Activated CD8-positive, alpha-beta memory T cell treated with anti-CD3 and anti-CD28 coated beads, Interleukin-2, amount 10 ng/mL, durations not matched to agents 7 days and 5 days (primary cell): ENCODE measurements at places on chromosomes 2 and 18. TPM values are rescaled to one million over a fixed set of nuclear protein-coding genes. Genes with fewer than 3 reads are reported as not detected.

GRCh38 chr2:213609570-213610170 is 325.4 kb downstream of the SPAG16 start:
- H3K4me3 ChIP-seq: no peak overlapping the region
- H3K36me3 ChIP-seq: no peaks in the 10 kb centered on the region
- no peaks in the 10 kb centered on the region for H3K4me1 ChIP-seq
- H3K27ac ChIP-seq: no peak overlapping the region

Gene CCDC178
- not detected for total RNA-seq

GRCh38 chr18:32284284-32284683 is 94.4 kb downstream of the MEP1B start:
- no peak overlapping the region for H3K27ac ChIP-seq
- H3K4me1 ChIP-seq: no peaks in the 10 kb centered on the region

- H3K4me1 ChIP-seq: no peaks in the 10 kb centered on the region
- DNase-seq: no peak
- H3K27ac ChIP-seq: no peak overlapping the region
Observed at GRCh38 chr2:60334610-60335009, 218.8 kb downstream of the BCL11A start.

DNA sequence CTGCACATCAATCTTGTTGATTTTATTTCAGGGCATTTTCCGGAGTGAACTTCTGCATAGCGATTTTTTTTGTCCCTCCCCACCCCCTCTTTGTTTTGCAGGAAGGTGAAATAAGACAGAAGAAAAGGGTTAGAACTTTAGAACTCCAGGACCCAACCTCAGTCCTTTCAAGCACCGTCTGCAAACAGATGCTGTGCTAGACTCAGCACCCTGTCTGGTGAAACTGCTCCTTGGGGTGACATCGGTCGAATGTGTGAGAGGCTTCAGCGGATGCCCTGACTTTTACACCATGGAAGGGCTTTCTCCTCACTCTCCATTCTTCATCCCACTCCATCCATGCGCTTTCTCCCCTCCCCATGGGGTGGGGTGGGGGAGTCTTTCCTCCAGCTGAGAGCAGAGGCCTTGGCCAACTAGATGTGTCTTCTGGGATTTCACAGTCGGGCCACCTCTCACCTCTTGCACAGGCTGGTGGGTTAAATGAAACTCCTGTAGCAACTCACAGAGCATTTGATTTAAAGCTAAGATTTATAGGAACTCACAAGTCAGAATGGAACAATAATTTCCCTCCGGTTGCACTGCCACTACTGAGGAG is 43.3 kb upstream of the EDAR start:
- H3K27me3 ChIP-seq: no peaks in the 10 kb centered on the region
- peak overlapping the region; percentile 78 for H3K4me3 ChIP-seq
- H3K4me1 ChIP-seq: peaks cover 17% of the 10 kb centered on the region
- H3K36me3 ChIP-seq: no peaks in the 10 kb centered on the region

Gene SNRNP27
- 54.6 TPM for total RNA-seq

Gene PSD4
- 388 TPM for total RNA-seq

DNA sequence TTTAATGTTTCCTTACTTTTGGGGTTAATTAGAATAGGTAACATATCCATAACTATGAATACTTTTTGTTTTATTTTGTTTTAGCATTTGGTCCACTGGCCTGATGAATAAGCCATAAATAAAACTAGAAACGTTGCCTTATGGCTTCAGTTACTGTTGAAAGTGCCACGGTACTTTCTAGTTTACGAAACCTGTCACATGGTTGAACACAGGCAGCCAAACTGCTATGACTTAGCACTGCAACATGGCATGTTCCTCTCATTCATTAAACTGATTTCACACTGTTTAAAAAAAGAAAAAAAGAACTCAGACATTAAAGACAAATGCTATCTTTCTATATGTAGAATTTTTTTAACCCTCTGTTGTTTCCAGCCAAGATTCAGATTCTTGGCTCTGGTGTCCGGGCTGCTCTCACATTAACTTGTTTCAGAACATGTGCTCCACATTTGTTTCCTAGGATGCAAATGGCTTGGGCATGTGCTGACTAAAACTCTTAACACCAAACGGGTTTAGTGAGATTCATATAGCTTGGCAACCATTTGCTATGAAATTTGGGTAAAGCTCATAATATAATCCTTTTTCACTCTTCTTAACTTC is 323.9 kb upstream of the RND3 start:
- no peak for DNase-seq
- H3K27me3 ChIP-seq: no peaks in the 10 kb centered on the region
- no peaks in the 10 kb centered on the region for H3K36me3 ChIP-seq
- H3K27ac ChIP-seq: no peak overlapping the region

- no peak for DNase-seq
- peak overlapping the region; percentile 59 for H3K27ac ChIP-seq
- H3K4me1 ChIP-seq: peaks cover 79% of the 10 kb centered on the region
Observed at GRCh38 chr2:98713332-98714015, 17.5 kb downstream of the MGAT4A start.

DNA sequence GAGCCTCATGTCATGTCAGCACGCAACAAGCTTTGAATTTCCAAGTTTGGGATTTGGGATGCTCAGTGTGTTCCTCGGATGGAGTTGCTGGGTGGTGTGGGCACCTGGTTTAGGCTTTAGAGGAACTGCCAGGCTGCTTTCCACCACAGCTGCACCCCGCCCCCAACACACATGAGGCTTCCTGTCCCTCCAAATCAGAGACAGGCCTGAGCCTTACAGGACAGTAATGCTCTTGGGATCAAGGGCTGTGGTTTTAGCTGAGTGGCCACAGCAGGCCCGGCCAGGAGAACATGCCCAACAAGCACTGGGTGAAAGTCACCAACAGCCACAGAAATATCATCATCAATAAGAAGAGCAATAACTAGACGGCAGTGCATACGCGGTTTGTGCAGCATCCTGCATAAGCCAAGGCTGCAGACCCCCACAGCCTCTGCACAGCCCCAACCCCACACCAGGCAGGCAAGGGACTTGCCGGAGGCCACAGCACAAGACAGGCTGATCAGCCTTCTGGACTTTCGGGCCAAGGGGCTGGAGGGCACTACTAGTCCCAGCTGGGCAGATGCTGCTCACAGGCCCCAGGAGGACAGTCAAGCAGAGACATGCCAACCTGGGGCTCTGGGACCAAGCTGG is 29.7 kb upstream of the GPC1 start:
- H3K27ac ChIP-seq: no peak overlapping the region
- no peak overlapping the region for H3K4me3 ChIP-seq
- no peak for DNase-seq
- no peaks in the 10 kb centered on the region for H3K36me3 ChIP-seq
- H3K4me1 ChIP-seq: peaks cover 8% of the 10 kb centered on the region

- no peaks in the 10 kb centered on the region for H3K27me3 ChIP-seq
- no peak overlapping the region for H3K27ac ChIP-seq
- peaks cover 44% of the 10 kb centered on the region for H3K36me3 ChIP-seq
- peaks cover 19% of the 10 kb centered on the region for H3K4me1 ChIP-seq
Observed at GRCh38 chr2:229780856-229781773, 66.8 kb upstream of the DNER start.

GRCh38 chr2:66926594-66927112 is 470.5 kb upstream of the ETAA1 start:
- H3K27ac ChIP-seq: no peak overlapping the region
- H3K4me3 ChIP-seq: no peak overlapping the region
- no peak for DNase-seq
- H3K36me3 ChIP-seq: no peaks in the 10 kb centered on the region
- no peaks in the 10 kb centered on the region for H3K27me3 ChIP-seq

Gene TFPI
- not detected for total RNA-seq

DNA sequence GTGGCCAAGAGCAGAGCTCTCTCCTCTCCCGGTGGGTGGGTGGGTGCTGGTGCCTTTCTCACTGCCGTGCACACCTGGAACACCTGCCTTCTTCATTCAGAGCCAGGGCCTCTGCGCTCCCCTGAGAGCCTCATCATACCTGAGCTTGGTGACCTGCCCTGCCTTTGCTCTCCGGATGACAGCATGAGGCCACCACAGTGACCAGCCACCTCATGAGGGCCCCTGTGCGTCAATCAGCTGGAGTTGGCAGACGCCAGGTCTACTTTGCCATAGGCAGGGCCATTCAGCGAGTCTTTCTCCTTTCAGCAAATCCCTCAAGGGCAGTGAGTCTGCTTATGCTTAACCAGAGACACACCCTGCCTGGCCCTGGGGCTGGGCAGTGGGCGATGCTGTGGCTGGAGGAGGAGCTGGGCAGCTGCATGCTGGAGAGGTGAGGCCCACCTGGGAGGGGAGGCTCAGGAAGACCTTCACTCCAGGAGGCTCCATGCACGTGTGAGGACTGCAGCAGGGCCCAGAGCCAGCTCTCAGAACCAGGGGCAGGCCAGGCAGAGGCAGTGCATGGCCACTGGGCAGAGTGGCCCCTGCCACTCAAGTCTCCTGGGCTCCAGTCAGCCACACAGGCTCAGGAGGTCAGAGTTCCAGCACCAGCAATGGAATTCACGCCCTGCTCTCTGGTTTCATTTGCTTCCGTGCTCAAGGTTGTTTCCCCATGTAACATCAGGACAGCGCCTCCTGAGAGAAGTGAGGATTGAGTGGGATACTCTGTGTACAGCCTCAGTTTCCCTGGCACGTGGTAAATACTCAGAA is 417.5 kb upstream of the MYT1L start:
- H3K4me3 ChIP-seq: no peak overlapping the region
- peaks cover 2% of the 10 kb centered on the region for H3K36me3 ChIP-seq
- H3K4me1 ChIP-seq: no peaks in the 10 kb centered on the region
- no peaks in the 10 kb centered on the region for H3K27me3 ChIP-seq

Gene FAP
- total RNA-seq: not detected

DNA sequence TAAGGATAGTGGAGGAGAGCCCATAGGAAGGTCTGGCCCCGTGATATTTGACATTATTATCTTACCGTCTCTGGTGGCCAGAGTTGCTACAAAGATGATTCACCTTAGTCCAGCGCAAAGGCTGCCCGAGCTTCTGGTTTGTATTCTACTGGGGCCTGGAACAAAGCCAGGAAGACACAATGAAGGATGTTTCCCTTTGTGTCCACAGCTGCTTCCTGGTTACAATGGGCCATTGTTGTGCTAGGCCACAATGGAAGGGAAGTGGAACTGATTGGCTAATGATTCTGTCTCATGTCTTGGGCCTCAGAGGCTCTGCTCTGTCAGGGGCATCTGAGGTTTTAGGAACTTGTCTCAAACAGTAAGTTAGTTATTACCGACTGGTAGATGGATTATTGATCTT is 132.2 kb downstream of the TDRD15 start:
- no peaks in the 10 kb centered on the region for H3K4me1 ChIP-seq
- H3K27me3 ChIP-seq: no peaks in the 10 kb centered on the region
- no peak for DNase-seq
- H3K27ac ChIP-seq: no peak overlapping the region
- H3K36me3 ChIP-seq: no peaks in the 10 kb centered on the region

DNA sequence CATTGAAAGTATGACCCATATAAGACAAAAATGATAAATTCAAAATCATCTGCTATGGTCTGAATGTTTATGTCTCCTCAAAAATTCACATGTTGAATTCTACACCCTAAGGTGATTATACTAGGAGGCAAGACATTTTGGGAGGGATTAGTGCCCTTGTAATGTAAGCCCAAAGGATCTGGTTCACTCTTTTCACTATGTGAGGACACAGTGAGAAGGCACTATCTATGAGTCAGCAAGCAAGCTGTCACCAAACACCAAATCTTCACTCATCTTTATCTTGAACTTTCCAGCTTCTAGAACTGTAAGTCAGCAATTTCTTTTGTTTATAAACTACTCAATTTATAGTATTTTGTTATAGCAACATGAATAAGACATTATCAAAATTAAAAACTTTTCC is 284.7 kb upstream of the ZC3H15 start:
- DNase-seq: no peak
- H3K36me3 ChIP-seq: no peaks in the 10 kb centered on the region
- no peaks in the 10 kb centered on the region for H3K4me1 ChIP-seq
- no peaks in the 10 kb centered on the region for H3K27me3 ChIP-seq

- no peaks in the 10 kb centered on the region for H3K36me3 ChIP-seq
- DNase-seq: no peak
- no peak overlapping the region for H3K4me3 ChIP-seq
- H3K27ac ChIP-seq: no peak overlapping the region
Observed at GRCh38 chr18:68234131-68234530, 480.8 kb downstream of the TMX3 start.

Gene RSAD2
- 83.0 TPM for total RNA-seq

DNA sequence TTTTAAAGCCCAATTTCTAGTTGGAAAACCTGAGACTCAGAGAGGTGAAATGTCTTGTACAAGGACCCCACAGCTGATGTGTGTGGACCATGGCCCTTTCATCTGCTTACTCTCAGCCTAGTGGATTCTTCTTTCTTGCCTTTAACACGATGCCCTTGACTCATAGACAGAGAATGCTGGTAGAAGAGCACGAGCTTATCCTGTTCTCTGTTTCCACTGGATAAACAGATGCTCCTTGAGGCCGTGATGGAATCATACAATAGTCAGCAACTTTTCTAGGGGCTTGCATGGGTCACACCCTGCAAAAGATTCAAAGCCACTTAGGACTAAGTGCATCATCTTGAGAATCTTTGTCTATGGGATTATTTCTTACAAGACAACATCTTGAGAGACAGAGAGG is 50.9 kb downstream of the MYCN start:
- no peaks in the 10 kb centered on the region for H3K27me3 ChIP-seq
- no peaks in the 10 kb centered on the region for H3K36me3 ChIP-seq
- no peak overlapping the region for H3K27ac ChIP-seq
- no peak for DNase-seq

DNA sequence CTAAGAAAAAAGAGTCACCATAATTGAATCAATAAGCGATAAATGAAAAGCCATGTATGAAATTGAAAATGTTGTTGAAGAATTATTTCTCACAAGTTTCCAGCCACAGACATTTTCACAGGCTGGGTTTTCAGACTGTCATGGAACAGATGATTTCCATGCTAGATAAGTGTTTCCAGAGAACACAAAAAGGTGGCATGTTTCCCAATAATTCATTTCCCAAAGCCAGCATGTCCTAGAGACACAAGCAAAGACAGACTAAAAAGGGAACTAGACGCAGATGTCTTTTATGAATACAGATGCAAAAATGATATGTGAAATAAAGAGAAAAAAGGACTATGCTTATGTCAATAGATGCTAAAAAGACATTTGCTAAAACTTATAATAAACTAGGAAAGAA is 255.1 kb downstream of the EIPR1 start:
- H3K27me3 ChIP-seq: no peaks in the 10 kb centered on the region
- DNase-seq: no peak
- no peaks in the 10 kb centered on the region for H3K4me1 ChIP-seq

Gene CHCHD5
- 27.8 TPM for total RNA-seq

Gene PDE11A
- total RNA-seq: not detected

Gene ABCA12
- not detected for total RNA-seq

Gene NGEF
- total RNA-seq: not detected

DNA sequence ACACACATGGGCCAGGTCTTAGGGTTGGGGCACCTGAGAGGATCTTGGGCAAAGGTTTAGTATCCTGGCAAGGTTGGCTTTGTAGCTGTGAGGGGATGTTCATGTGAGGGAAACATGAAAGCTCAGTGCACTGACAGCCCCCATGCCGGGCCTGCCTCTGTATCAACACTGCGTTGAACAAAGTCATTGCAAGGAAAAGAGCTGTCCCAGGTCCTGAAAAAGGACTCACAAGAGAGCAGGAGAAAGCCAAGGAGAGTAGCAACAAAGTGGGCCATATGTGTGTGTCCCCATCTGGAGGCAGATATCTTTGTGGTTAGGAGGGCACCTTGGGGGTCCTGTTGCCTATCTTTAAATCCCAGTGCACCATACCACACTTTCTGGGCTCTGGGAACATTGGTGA is 237.8 kb upstream of the THSD7B start:
- H3K27ac ChIP-seq: no peak overlapping the region
- no peak for DNase-seq
- H3K4me3 ChIP-seq: no peak overlapping the region
